DMS 273 treated with DMSO at 0.1 percent for 48 hours (cell line): ENCODE measurements at places on chromosomes 6 and 20.

- DNase-seq = no peak
Observed at GRCh38 chr20:60049601-60050000, 91.4 kb downstream of the CDH26 start.

GRCh38 chr6:63529498-63529897 is 42.8 kb upstream of the LOC128125822 start:
- DNase-seq = no peak

DNA sequence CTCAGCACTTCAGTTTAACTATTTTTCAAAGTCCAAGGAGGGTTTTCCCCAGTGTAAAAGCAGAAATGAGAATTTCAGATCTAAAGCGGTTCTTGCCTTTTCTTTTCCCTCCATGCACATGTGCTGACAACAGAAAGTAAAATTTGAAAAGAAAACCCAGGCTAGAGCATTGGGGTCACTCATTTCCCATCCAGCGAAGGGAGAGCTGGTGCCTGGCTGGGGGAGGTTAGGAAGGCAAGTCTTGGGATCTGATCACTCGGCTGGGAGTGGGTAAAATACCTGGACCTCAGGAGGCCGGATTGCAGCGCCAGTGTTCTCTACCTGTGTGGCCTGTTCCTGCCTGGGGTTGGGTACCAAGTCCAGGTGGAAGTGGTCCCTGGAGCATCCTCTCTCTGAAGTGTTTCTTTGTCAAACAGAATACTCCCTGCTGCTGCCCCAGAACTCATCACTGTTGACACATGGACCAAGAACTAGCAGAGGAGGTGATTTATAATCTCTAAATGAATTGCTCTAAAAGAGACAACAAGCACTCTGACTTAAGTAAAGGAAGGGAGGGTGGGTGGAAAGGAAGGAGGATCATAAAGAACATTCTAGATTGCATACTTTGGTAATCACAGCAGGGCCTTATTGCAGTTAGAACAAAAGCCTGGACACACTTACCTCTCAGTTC is 136.0 kb downstream of the MTHFD1L start:
- DNase-seq = no peak

DNA sequence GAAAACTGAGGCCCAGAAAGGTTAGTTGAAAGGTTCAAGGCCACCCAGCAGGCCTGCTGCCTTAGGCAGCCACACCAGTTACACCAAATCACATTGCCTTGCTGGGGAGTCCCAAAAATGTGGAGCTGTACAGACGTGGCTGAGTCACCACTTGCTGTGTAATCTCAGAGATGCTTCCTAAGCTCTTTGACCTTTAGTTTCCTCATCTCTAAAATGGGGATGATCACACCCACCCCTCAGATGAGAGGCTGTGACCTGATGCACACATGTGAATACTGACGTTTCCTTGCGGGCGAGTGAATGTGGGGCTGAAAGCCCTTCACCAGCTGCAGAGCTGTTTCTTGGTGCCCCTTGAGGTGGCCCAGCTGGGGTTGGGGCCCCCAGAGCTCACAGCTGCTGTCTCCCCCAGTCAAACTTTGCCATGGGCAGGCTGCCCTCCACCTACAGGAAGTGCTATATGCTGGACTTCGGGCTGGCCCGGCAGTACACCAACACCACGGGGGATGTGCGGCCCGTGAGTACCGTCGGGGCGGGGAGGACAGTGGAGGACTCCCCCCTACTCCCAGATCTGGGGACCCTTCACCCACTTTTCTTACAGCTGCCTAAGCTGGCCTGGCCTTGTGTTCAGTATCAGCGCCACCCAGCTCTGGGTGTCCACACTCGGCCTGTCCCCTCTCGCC is 11.0 kb downstream of the TTBK1 start:
- DNase-seq = no peak

- DNase-seq = peak; percentile 26
Observed at GRCh38 chr6:27582928-27583725, 110.2 kb upstream of the ZNF184 start.

DNA sequence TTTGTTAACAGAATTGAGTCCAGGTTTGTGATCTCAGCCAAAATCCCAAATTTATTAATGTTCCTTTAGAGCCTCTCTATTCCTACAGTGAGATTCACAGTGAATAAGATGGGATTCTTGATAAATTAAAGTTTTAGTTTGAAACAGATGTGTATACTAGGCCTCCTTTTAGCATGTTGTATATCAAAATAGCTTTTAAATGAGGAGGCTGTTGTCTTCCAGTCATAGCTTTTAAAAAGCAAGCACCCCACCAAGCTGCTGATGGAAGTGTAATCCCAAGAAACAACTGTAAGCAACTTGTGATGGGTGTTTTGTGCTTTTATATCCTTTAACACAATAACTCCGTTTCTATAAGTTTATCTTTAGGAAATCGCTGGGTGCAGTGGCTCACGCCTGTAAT is 7.0 kb downstream of the GTF2H5 start:
- no peak for DNase-seq

DNA sequence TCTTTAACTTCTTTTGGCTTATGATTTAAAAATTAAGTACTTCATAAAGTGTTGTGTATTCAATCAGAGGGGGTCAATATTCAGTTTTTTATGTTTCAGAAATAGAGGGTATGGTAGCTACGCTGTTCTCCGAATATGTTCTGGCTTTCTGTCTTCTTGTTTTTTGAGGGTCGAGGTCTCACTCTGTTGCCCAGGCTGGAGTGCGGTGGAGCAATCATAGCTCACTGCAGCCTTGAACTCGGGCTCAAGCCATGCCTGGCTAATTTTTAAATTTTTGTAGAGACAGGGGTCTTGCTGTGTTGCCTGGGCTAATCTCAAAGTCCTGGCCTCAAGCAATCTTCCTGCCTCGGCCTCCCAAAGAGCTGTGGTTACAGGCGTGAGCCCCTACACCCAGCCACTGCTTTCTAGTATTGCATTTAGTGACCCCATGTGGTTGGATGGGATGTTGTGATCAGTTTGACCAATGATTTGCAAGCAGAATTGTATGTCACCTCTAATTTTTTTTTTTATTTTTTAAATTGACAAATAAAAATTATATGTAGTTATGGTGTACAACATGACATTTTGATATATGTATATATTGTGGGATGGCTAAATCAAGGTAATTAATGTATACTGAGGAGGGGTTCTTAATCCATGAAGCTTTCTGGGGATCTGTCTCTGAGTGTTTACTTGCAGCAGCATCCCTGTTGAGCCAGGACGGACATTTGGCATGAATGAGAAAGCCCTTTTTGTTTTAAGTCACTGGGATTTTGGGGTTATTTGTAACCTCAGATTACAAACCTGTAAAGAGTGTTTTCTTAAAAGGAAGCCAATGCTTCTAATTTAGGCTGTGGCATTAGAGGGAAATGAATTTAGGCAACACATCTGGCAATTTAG is 38.5 kb upstream of the DEK start:
- no peak for DNase-seq

DNA sequence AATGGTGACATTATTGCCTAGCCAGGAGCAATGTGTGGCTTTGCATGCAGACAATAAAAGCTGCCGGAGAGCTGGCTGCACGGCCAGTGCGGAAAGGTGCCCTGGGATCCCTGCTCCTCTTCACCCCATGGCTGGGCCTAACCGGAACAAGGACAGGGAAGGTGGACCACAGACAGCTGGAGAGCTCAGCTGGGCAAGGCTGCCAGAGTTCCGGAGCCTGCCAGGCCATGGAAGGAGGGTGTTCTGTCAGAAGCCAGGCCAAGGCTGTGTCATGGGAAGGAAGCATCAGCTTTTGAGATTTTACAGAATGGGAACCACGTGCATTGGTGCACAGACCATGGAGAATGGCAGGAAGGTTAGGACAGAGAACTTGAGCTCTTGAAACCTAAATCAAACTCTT is 25.0 kb downstream of the MAP1LC3A start:
- no peak for DNase-seq

GRCh38 chr6:52186480-52186879 is 305 bp downstream of the IL17A start:
- DNase-seq = no peak

- no peak for DNase-seq
Observed at GRCh38 chr6:169800116-169800667, 48.8 kb downstream of the ERMARD start.

DNA sequence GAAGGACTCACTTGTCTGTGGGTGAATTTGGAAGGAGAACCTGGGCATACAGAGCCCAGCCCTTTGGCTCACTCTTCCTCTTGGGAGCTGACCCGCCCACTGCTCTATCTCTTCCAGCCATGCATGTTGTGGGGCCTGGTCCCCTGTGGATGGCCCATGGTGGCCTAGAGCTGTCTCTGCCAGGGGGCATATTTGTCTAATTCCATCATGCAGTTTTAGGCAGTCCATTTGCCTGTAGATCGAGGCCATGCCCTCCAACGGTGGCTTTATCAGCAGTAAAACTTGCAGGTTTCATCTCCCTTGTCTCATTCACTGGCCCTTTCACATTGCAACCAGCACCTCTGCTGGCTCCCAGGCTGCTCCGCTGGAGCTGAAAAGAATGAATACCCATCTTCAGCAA is 12.9 kb upstream of the EZR start:
- DNase-seq = no peak

GRCh38 chr6:10603219-10603618 is 82.1 kb downstream of the GCNT2 start:
- DNase-seq = no peak

GRCh38 chr20:22795433-22795832 is 211.1 kb upstream of the FOXA2 start:
- no peak for DNase-seq

DNA sequence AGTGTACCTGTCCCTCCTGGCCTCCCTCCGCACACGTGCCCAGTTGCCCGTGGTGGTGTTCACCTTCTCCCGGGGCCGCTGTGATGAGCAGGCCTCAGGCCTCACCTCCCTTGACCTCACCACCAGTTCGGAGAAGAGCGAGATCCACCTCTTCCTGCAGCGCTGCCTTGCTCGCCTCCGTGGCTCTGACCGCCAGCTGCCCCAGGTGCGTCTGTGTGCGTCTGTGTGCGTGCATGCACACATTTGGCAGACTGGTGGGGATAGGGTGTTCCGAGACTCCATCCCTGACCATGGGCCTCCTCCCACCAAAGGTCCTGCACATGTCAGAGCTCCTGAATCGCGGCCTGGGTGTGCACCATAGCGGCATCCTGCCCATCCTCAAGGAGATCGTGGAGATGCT is 4.9 kb downstream of the SKIC2 start:
- DNase-seq = no peak

DNA sequence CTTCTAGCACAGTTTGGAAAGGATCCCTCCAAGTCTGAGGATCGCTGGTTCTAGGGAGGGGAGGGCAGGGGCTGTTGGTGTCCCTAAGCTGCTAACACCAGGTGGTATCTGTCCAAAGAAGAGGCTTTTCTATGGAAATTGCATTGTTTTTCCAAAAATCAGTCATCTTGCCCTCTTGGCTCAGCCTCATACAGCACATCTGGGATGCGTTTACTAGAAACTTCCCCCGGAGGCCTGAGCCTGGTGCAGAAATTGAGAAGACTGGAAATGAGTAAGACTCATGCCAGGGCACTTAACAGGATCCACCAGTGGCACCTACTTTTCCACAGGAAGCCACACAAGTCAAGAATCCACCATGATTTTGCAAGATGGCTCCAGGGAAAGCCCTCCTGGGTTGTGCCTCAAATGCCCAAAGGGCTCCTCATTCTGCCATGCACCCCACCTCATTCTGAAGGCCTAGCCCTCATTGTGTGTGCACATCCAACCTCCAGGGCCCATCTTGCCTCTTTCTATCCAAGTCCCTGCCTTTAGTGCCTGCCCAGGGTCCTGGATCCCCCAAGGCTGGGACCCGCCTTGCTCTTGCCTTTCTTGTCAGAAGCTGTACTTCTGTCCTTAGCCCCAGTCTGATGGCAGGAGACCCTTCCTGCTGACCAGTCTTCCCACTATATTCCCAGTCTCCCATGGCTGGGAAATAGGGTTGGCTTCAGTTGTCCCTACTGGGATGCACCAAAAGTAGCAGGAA is 97.6 kb downstream of the MRPL14 start:
- DNase-seq = no peak

DNA sequence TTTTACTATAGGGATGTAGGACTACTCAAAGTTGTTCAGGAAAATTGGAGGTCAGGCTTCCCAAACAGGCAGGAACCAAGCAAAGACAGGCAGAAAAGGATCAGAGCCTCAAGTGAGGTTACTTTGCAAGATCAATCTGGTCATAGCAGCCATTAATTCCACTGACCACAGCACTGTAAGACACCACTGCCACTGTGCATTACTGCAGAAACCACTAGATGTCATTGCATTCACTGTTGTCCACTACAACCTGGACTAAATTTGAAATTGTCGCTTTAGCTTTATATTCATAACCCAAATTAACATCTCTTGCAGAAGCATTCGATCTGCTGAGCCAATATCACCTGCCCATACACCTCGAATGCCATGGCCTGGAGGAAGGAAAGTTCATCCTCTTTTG is 126.9 kb upstream of the UFL1 start:
- no peak for DNase-seq

DNA sequence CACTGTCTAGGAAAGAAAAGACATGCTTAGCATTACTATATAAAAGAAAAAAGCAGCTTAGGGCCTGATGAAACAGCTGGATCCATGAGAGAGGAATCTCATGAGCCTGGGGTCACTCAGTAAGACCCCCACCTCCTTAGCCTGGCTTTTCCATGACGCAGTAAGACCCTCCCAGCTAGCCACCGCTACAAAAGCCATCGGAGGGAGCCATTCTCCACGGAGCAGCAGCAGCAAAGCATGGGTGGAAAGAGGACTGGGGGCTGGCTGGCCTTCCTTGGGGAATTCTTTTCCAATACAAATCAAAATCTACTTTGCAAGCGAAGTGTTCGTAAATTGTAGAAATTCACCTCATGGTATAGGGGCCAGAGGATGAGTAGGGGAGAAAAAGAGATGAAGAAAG is 91.8 kb downstream of the SOD2 start:
- DNase-seq = no peak

DNA sequence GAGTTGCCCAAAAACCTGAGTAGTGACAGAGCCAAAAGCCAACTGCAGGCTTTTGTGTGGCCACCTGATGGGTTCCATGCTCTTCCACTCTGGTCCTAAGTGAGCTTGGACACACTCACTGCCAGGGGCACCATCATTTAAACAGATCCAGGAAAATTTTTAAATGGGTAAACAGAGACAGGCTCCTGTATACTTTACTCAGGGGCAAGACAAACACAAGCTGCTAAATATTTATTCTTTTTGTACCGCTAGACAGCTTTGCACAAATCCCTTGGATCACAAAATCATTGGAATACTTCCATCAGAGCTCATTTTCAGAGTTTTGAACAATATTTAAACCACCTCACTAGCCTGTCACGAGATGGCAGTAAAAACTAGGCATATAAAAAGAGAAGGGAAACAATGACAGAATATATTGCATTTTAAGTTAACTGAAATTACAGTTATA is 31.4 kb downstream of the GCLC start:
- DNase-seq = no peak

- DNase-seq = no peak
Observed at GRCh38 chr6:34230653-34231371, 5.9 kb upstream of the HMGA1 start.

DNA sequence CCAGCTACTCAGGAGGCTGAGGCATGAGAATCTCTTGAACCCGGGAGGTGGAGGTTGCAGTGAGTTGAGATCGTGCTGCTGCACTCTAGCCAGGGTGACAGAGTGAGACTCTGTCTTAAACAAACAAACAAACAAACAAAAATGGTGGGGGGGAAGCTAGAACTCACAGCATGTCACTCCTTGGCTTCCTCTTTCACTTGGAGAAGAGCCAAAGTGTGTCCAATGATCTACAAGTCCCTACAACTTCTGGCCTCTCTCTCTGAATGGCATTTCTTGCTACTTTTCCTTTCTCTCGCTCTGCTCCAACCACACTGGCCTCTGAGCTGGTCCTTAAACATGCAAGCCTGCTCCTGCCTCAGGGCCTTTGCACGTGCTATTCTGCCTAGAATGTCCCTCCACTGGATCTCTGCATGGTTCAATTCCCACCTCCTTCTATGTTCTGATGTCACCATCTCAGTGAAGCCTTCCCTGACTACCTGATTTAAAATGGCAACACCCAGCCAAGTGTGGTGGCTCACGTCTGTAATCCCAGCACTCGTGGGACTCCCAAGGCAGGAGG is 8.1 kb downstream of the TLDC2 start:
- no peak for DNase-seq
